Natural killer cell treated with Interleukin-12 subunit alpha and Interleukin-12 subunit beta and Interleukin-15 and Interleukin-18, amount 100 ng/mL, for 72 hours (primary cell): ENCODE measurements at places on chromosomes 16 and 17. TPM values are rescaled to one million over a fixed set of nuclear protein-coding genes. Genes with fewer than 3 reads are reported as not detected.
A peak's percentile ranks its signal among the peaks of the same experiment; 100 is the strongest.

- H3K4me1 ChIP-seq = peaks cover 16% of the 10 kb centered on the region
- H3K36me3 ChIP-seq = no peaks in the 10 kb centered on the region
- H3K27ac ChIP-seq = no peak overlapping the region
- DNase-seq = no peak
These were observed 37.7 kb downstream of the GINS2 start for GRCh38 chr16:85650844-85651628.

- peaks cover 28% of the 10 kb centered on the region for H3K27me3 ChIP-seq
- H3K4me1 ChIP-seq = peaks cover 6% of the 10 kb centered on the region
- no peak overlapping the region for H3K4me3 ChIP-seq
- H3K27ac ChIP-seq = no peak overlapping the region
These were observed 9.1 kb upstream of the CD300E start for GRCh38 chr17:74632617-74633016.

DNA sequence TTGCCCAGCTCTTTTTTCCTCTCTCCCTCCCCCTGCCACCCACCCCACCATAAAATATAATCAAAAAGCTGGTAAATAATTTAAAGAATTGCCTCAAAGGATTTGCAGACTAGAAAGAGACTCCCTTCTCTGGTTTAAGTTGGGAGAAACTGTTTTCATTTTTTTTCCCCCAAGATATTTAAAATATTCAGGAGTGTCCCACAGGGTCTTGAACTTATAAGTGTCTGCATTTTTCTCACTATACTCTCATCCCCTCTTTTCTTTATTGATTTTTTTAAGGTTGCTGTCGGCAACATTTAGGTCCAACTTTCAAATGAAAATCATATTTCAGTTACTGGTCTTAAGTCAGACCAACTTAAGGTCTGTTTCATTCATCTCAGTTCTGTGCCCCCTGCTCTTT, 210.2 kb downstream of the MSI2 start:
- peaks cover 42% of the 10 kb centered on the region for H3K4me1 ChIP-seq
- no peak overlapping the region for H3K27ac ChIP-seq
- peaks cover 22% of the 10 kb centered on the region for H3K27me3 ChIP-seq

DNA sequence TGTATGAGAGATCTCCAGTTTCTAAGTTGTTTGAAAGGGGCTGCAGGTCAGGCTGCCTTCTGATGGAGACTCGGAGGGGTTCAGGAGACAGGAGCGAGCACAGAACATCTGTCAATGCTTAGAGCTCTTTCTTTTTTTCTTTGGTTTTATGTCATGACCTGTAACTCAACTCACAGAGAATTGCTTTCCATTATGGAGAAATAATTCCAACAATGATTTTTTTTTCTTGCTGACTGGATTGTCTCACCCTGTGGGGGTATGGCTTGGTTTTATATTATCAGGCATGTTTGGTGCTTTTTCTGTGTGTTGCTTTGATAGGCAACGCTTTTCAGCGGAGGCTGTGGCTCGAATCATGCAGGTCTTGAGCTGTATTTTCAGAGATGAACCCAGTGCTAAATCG, 10.7 kb upstream of the KCNJ2 start:
- no peak overlapping the region for H3K4me3 ChIP-seq
- no peak for DNase-seq
- no peak overlapping the region for H3K27ac ChIP-seq

- H3K4me1 ChIP-seq = no peaks in the 10 kb centered on the region
- H3K36me3 ChIP-seq = no peaks in the 10 kb centered on the region
- no peak overlapping the region for H3K27ac ChIP-seq
- H3K4me3 ChIP-seq = no peak overlapping the region
- no peak for DNase-seq
These were observed 24.7 kb upstream of the PSMD7 start for GRCh38 chr16:74271872-74272271.

GRCh38 chr16:4882633-4883285, 35.5 kb downstream of the UBN1 start:
- H3K4me1 ChIP-seq = peaks cover 9% of the 10 kb centered on the region
- no peak overlapping the region for H3K27ac ChIP-seq
- no peak for DNase-seq

DNA sequence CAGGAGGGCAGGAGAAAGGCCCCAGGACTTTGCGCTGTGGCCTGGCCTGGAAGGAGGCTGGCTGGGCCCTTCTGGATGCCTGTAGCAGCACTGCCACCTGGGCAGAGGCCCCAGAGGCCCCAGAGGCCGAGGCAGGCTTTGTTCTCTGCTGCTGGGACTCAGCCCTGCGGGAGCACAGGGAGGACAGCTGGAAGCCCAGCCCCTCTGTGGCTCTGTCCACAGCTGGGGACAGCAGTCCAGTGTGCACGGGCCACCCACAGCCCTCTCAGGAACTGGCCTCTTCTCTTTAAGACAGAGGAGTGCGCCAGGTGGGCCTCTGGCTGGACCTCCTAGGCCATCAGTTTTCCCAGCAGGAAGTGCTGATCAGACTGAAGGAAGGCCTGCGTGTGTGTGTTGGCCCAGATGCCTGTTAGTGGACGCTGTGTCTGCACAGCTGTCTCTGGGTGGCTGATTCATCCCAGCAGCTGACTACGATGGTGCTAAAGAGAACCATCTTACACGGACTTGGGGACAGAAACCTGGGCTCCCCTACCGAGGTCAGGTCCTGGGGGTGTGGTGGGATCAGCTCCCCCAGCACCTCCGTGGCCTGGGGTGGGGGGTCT, 26.9 kb upstream of the ZNF750 start:
- no peak overlapping the region for H3K4me3 ChIP-seq
- peaks cover 29% of the 10 kb centered on the region for H3K4me1 ChIP-seq
- H3K36me3 ChIP-seq = no peaks in the 10 kb centered on the region
- H3K27me3 ChIP-seq = no peaks in the 10 kb centered on the region

GRCh38 chr16:47311738-47312505, 148.9 kb downstream of the ITFG1 start:
- no peaks in the 10 kb centered on the region for H3K27me3 ChIP-seq
- H3K27ac ChIP-seq = no peak overlapping the region
- no peak overlapping the region for H3K4me3 ChIP-seq
- H3K4me1 ChIP-seq = peaks cover 2% of the 10 kb centered on the region
- DNase-seq = no peak
- peaks cover 8% of the 10 kb centered on the region for H3K36me3 ChIP-seq

- H3K4me3 ChIP-seq = no peak overlapping the region
- H3K36me3 ChIP-seq = no peaks in the 10 kb centered on the region
- peaks cover 3% of the 10 kb centered on the region for H3K4me1 ChIP-seq
- peaks cover 6% of the 10 kb centered on the region for H3K27me3 ChIP-seq
- H3K27ac ChIP-seq = no peak overlapping the region
These were observed 2.7 kb upstream of the CES1 start for GRCh38 chr16:55835581-55835980.

GRCh38 chr16:89860747-89861304, 12.6 kb upstream of the TCF25 start:
- no peak overlapping the region for H3K4me3 ChIP-seq
- peaks cover 36% of the 10 kb centered on the region for H3K4me1 ChIP-seq
- no peaks in the 10 kb centered on the region for H3K36me3 ChIP-seq
- peak; percentile 79 for DNase-seq

DNA sequence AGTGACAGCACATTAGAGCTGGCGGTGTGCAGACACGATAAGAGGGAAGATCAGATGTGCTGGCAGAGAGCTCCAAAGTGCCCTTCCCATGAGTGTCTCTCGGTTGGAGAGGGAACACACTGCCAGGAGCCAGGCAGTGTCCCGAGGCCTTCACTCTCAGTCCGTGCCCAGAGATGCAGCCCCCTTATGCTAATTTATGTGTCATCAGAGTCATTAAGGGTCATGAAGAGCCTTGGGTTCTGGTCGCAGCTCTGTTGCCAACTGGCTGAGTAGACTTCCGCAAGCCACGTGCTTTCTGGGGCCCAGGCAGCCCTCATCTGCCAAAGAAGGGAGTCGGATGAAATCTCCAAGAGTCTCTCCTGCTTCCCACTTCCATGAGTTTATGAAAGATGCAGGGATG, 232.5 kb downstream of the MSI2 start:
- H3K4me3 ChIP-seq = no peak overlapping the region
- DNase-seq = no peak
- peaks cover 8% of the 10 kb centered on the region for H3K27me3 ChIP-seq
- no peak overlapping the region for H3K27ac ChIP-seq

- no peak overlapping the region for H3K27ac ChIP-seq
- no peaks in the 10 kb centered on the region for H3K36me3 ChIP-seq
- H3K4me1 ChIP-seq = no peaks in the 10 kb centered on the region
These were observed 352.6 kb downstream of the WWOX start for GRCh38 chr16:78452025-78452555.

- H3K27me3 ChIP-seq = no peaks in the 10 kb centered on the region
- no peaks in the 10 kb centered on the region for H3K36me3 ChIP-seq
- peak overlapping the region; percentile 97 for H3K4me3 ChIP-seq
- no peak for DNase-seq
- peaks cover 9% of the 10 kb centered on the region for H3K4me1 ChIP-seq
These were observed 18.0 kb upstream of the ZNF629 start for GRCh38 chr16:30805056-30805369.

GRCh38 chr17:75979705-75980187, 706 bp downstream of the TEN1 start:
- DNase-seq = no peak
- no peaks in the 10 kb centered on the region for H3K27me3 ChIP-seq
- no peaks in the 10 kb centered on the region for H3K36me3 ChIP-seq
- peak overlapping the region; percentile 93 for H3K27ac ChIP-seq
- H3K4me3 ChIP-seq = peak overlapping the region; percentile 94
- H3K4me1 ChIP-seq = peaks cover 38% of the 10 kb centered on the region

- DNase-seq = no peak
- H3K4me1 ChIP-seq = peaks cover 37% of the 10 kb centered on the region
- H3K36me3 ChIP-seq = peaks cover 6% of the 10 kb centered on the region
- no peak overlapping the region for H3K4me3 ChIP-seq
- H3K27ac ChIP-seq = peak overlapping the region; percentile 63
- H3K27me3 ChIP-seq = no peaks in the 10 kb centered on the region
These were observed 2.8 kb downstream of the HEATR3 start for GRCh38 chr16:50068550-50068949.

DNA sequence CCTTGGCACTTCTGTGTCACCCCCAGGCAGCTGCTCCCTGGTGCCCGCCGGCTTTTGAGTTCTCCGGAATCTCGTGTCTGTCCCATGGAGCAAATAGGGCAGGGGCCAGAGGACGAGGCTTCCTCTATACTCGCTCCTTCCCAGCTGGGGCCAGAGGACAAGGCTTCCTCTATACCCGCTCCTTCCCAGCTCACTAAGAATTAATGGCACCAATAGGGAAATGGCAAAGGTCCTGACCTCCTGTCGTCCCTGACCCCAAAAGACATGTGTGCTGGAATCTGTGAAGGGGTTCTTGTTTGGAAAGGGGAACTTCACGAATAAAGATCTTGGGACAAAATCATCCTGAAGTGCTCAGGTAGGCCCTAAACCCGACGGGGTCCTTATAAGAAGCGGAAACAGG, 7.6 kb downstream of the SGSH start:
- no peak for DNase-seq
- H3K27me3 ChIP-seq = no peaks in the 10 kb centered on the region
- no peaks in the 10 kb centered on the region for H3K36me3 ChIP-seq
- no peak overlapping the region for H3K4me3 ChIP-seq

- H3K27me3 ChIP-seq = peaks cover 7% of the 10 kb centered on the region
- no peak overlapping the region for H3K4me3 ChIP-seq
- DNase-seq = no peak
- H3K27ac ChIP-seq = no peak overlapping the region
- H3K36me3 ChIP-seq = no peaks in the 10 kb centered on the region
These were observed 14.6 kb downstream of the CRISPLD2 start for GRCh38 chr16:84834403-84834772.

DNA sequence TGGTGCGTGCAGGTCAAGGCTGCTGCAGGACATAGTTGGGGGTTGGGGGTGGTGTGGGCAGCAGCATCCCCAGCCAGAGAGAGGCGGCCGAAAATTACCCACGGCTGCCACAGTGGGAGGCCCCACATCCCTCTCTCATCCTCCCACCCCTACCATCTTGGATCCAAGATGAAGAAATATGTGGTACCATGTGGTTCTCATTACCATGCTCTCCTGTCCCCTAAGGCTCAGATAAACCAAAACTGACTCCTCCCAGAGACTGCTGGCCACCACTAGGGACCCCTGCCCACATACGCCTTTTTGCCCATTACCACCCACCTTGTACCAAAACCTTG, 120.4 kb downstream of the HIC1 start:
- no peaks in the 10 kb centered on the region for H3K27me3 ChIP-seq
- no peak for DNase-seq
- peaks cover 46% of the 10 kb centered on the region for H3K4me1 ChIP-seq

GRCh38 chr17:37774504-37774903, 29.6 kb upstream of the HNF1B start:
- peaks cover 13% of the 10 kb centered on the region for H3K27me3 ChIP-seq
- peak overlapping the region; percentile 0 for H3K4me3 ChIP-seq
- peaks cover 20% of the 10 kb centered on the region for H3K4me1 ChIP-seq

DNA sequence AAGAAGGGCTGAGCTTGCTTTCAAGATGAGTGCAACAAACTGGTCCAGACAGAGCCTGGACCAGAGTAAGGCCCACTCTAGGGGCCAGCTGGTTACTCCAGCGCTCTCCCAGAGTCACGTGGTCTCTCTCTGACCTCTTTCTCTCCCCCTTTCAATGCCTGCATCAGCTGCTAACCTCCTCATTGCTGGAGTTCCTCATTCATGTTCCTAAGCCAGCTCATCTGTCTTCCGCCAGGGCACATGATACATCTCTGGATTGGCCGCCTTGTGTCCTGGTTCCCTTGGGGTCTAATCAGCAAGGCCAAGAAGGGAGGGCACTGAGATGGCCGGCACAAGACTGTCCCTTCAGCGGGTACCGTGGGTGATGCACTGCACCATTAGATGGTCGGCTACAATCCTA, 26.9 kb upstream of the ZFP90 start:
- H3K4me3 ChIP-seq = no peak overlapping the region
- H3K27me3 ChIP-seq = no peaks in the 10 kb centered on the region
- H3K27ac ChIP-seq = no peak overlapping the region
- H3K36me3 ChIP-seq = no peaks in the 10 kb centered on the region
- DNase-seq = no peak
- no peaks in the 10 kb centered on the region for H3K4me1 ChIP-seq

GRCh38 chr17:43219001-43219400, 7.3 kb downstream of the TMEM106A start:
- H3K27me3 ChIP-seq = no peaks in the 10 kb centered on the region
- H3K4me3 ChIP-seq = no peak overlapping the region
- H3K4me1 ChIP-seq = no peaks in the 10 kb centered on the region

DNA sequence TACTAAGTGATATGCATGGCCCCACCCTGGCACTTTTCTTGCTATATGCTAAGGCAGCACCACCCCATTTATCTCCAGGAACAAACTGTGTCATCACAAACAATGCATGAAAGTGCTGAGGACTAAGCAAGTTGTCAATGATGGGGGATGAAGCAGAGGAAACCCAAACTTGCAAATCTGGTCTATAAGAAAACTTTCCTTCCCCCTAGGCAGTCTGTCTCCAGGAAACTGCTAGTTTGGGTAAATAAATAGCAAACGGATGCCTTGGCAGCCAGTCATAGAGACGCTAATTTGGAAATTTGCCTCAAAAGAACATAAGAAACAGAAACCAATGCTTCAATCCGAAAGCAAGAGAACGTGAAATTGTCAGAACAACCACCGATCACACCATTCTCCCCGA, 5.6 kb upstream of the HSBP1 start:
- H3K27me3 ChIP-seq = peaks cover 17% of the 10 kb centered on the region
- no peaks in the 10 kb centered on the region for H3K36me3 ChIP-seq
- no peak overlapping the region for H3K27ac ChIP-seq
- no peak for DNase-seq
- H3K4me3 ChIP-seq = no peak overlapping the region

Gene NTHL1
- 40.9 TPM for total RNA-seq

Gene RSKR
- total RNA-seq = 108 TPM

Gene SDK2
- 0.14 TPM for total RNA-seq

Gene PARD6A
- total RNA-seq = 8.0 TPM

Gene TEKT3
- 0.57 TPM for total RNA-seq

Gene LDHD
- total RNA-seq = 1.1 TPM

Gene UTS2R
- total RNA-seq = not detected

Gene CETP
- not detected for total RNA-seq

Gene AHSP
- not detected for total RNA-seq

Gene SYNGR3
- 43.6 TPM for total RNA-seq
